Activated CD8-positive, alpha-beta T cell treated with anti-CD3 and anti-CD28 coated beads for 36 hours (primary cell): ENCODE measurements at places on chromosomes 2 and 18.

GRCh38 chr2:84223191-84223590 lies 235.9 kb downstream of the SUCLG1 start:
- DNase-seq, result no peak

GRCh38 chr18:23523429-23524212 lies 20.3 kb downstream of the RMC1 start:
- no peak for DNase-seq

- no peak for DNase-seq
Observed at GRCh38 chr2:45910473-45911060, 259.1 kb downstream of the PRKCE start.

DNA sequence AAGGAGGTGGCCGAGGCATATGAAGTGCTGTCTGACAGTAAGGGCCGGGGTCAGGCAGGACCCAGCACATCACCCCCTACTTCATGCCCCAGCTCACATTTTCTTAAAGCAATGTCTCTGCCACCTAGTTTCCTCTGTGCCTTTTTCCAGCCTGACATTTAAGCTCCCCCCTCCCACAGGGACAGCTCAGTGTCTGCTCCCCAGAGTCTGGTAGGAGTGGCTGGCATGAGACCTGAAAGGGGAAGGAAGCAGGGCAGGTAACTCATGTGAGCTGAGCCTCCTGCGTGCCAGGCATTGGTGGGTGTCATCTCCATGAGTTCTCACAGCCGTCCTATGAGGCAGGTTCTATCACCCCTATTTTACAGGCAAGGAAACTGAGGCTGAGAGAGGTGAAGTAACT lies 1.5 kb downstream of the DNAJB2 start:
- no peak for DNase-seq
